ENCODE measurements at places on chromosomes 6 and 20. TPM values are rescaled to one million over a fixed set of nuclear protein-coding genes. Genes with fewer than 3 reads are reported as not detected.

Gene IL17F
- not detected for total RNA-seq

Gene TCFL5
- 5.7 TPM for total RNA-seq

Gene LTA
- 308 TPM for total RNA-seq

Gene WFDC12
- total RNA-seq: not detected

Gene EYS
- not detected for total RNA-seq

Gene SLC35B3
- total RNA-seq: 6.3 TPM

Gene LST1
- total RNA-seq: 14.6 TPM

Gene ZNF322
- 11.3 TPM for total RNA-seq

DNA sequence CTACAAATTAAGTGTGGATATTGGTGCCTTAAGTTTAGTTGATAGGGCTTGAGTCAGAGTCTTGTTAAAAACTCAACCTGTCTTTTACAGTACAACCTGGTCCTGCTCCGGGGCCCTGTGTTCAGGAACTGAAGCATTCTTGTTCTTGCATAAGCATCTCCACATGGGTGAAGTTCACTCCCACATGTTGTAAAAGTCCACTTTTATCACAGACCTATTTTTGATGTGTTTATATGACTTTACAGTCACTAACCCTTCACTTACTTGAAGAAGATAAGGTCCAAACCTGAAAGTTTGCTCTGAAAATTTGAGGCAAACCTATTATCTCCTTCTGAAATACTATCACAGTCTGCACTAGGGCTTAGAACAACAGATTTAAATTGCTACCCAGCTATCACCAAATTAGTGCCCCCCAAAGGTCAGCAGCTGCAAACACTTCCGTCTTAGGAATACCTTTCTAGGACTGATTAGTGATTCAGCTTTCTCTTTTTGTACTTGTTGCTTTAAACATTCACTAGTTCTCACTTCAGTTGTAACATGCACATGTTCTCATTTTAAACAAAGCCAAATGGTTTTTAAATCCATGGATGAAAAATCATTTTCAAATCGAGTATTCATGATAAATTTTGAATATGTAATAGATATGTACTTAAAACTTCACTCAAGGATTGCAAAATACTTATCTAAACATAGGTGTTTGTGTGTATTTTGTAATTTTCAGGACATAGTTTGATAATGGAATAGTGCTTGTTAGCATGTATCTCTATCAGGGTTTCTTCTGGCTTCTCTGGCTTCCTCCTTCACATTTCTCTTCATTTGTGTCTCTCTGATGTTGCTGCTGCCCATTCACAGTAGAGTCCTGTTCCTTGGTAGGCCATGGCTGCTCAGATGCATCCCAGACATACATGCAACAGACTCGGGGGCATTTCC, 469.8 kb upstream of the SOX4 start:
- DNase-seq: no peak

- no peak for DNase-seq
These were observed 19.9 kb downstream of the SRSF6 start for GRCh38 chr20:43477619-43478018.

DNA sequence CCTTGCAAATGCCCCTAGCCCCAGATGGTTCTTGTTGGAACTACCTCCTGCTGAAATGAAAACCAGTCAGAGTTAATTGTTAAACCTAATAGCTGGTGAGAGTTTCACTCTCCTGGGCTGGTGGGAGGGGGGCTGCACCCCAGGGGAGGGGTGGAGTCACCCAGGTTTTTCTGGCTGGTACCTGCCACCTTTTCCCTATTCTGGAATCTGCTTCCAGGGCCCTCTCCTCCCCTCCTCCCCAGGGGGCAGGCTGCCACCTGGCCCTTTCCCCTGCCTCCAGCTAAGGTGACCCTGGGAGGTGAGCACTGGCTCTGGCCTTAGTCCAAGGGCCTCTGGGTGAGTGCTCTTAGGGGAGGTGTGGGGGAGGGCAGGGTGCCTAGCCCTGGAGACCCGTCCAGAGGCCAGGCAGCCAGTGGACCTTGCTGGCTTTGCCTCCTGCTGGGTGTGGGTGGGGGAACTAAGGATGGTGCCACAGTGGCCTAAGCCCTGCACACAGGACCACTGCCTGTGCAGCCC, 48.8 kb upstream of the EPB41L1 start:
- DNase-seq: no peak

DNA sequence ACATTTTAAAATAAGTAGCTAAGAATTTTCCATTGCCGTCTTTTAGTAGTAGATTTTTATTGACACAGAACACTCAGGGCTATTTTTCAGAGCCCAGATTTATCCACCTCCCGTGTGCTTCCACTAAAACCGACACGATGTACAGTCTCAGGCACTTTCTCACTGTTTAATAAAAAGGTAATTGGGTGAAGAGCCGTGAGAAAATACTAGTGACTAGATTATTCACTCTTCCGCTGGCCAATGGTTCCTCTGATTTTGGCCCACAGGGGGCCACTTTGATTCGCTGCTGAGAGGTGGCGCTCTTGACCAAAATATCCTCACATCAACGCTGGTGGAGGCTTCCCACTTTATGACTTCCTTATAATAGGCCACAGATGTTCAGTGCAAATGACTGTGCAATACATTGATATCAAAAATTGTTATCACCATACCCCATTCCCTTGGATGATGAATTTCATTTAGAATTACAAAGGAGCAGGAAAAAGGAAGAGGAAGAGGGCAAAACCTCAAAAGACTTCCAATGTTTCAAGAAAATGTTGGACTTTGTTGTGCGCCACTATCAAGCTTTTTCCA, 12.3 kb upstream of the HDDC2 start:
- DNase-seq: no peak

- no peak for DNase-seq
These were observed 84.1 kb downstream of the ZFAND3 start for GRCh38 chr6:37903351-37904340.

DNA sequence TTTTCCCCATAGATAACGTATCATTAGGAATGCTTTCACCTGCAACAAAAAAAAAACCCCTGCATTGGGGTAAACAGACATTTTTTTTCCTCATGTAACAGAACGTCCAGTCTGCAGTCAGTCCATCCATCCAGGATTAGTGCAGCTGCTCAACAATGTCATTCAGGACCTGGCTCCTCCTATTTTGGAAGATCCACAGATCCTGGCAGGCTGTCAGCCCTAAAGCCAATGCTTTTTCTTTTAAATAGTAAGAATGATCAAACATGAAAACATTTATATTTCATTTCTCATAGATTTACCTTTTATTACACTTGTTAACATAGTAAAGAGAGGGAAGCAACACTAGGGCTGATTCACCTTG, 116.5 kb upstream of the CCDC28A start:
- DNase-seq: no peak

DNA sequence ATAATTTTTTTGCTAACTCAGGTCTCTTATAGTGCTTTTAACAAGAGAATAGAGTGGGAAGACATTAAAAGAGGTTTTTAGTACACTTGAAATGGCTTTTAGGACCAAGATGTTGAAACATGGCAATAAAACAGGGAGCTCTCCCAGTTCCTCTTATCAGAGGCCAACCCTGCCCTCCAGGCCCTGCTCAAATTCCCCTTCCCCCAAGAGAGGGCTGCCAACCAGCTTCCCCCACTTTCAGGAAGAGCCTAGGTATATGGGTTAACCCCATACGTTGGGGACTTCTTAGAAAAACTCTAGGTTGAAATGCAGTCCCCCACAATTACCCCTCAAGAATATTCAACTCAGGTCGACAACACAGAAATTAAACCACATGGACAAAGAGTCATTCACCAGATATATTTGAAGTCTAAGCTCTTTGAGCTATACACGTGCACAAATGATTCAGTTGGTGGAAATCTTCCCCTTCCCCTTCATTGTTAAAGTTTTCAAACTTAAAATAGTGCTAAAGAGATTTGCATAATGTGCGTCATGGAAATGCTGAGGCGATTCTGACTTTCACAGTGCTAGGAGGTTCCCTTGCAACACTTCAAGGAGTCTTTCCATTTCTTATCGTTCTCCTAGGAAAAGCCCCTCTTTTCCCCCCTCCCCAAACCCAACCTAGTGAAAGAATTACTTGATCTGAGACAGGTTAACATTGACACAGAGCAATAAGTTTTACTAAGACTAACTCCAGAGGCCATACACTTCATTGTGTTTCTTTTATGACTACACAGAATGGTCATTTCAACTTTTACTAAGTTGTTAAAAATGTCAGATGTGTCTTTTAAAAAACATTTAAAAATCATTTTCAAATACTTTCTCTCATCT, 49.8 kb upstream of the ENPP5 start:
- DNase-seq: no peak

DNA sequence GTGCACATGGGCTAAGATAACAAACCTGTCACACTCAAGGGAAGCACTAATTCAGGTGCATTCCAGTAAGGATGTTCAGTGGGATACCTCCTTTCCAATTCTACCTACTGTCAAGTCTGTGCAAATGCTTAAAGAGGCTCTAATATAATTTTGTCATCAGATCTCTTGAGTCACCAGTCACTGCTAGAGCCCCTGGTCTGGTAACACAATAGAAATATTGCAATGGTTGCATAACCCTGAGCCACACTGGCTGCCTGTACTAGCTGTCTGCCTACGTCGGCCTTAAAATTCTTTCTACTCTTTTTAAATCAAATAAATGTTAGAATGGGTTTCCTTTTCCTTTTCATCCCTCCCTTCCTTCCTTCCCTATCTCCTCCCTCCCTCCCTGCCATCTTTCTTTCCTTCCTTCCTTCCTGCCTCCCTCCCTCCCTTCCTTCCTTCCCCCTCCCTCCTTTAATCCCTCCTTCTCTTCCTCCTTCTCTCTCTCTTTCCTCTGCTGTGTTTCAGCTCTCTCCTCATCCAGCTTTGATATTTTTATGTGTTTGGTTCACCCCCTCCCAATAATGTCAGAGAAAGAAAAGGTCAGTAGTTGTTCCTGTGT, 28.1 kb upstream of the OLIG3 start:
- DNase-seq: no peak

- no peak for DNase-seq
These were observed 441.6 kb downstream of the HACE1 start for GRCh38 chr6:104418125-104418524.

GRCh38 chr6:30411515-30412207, 66.7 kb downstream of the RPP21 start:
- DNase-seq: peak; percentile 44

DNA sequence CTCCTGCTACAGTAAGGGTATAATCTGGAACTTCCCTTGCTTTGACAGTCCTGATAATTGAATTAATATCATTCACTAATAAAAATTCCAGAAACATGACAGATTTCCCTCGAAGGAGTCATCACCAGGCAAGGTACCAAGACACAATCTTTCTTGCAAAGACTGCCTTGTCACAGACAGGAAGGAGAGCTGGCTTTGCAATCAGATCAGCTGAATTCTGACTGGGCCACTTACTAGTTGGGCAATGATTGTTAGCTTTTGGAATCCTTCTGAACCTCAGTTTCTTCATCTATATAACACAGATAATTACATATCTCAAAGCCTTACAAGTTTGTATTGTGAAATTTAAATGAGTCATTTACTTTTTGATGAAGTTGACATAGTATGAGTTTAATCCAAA, 344.2 kb downstream of the RFPL4B start:
- no peak for DNase-seq

DNA sequence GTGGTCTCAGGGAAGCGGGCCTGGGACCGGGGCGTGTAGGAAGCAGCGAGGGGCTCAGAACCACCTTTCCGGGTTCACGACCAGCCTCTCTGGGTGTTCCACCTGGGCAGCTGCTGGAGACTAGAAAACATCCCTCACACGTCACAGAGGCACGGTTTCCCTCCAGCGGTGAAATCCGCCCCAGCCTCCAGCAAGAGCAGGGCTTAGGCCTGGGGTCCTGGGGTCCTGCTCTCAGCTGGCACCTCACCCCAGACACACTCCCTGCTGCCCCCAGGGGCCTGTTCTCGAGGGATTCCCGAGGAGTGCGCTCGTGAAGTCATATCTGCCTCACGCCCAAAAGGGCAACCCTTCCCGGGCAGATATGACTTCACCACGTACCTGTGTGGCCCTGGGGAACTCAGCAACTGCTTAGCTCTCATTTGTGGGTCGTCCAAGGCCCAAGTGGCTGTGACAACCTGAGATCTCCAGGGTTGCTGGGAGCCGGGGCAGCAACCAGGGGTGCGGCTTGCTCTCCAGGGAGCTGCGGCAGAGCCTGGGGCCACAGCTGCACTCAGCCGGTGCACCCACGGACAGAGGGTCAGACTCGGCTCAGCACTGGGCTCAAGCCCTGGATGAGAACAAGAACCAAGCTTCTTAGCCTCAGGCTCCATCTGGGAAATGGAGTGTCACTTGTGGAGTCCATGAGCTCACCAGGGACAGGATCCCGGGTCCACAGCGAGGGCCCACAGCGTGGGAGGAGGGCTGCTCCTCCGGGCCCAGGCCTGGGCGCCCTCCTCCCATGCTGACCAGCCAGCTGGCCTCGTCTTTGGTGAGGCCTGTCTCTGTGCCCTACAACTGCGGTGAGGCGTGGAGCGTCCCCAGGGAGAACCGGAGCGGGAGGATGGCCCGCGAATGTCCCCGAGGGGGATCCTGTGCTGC, 661 bp downstream of the FNDC11 start:
- DNase-seq: no peak

GRCh38 chr6:434051-434705, 42.6 kb downstream of the IRF4 start:
- no peak for DNase-seq

DNA sequence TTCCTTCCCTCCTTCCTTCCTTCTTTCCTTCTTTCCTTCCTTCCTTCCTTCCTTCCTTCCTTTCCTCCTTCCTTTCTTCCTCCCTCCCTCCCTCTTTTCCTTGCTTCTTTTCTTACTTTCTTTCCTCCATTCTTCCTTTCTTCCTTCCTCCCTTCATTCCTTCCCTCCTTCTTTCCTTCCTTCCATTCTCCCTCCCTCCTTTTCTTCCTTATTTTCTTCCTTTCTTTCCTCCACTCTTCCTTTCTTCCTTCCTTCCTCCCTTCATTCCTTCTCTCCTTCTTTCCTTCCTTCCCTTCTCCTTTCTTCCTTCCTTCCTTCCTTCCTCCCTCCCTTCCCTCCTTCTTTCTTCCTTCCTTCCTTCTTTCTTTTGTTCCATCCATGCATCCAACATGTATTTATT, 35.1 kb upstream of the EDN3 start:
- no peak for DNase-seq

DNA sequence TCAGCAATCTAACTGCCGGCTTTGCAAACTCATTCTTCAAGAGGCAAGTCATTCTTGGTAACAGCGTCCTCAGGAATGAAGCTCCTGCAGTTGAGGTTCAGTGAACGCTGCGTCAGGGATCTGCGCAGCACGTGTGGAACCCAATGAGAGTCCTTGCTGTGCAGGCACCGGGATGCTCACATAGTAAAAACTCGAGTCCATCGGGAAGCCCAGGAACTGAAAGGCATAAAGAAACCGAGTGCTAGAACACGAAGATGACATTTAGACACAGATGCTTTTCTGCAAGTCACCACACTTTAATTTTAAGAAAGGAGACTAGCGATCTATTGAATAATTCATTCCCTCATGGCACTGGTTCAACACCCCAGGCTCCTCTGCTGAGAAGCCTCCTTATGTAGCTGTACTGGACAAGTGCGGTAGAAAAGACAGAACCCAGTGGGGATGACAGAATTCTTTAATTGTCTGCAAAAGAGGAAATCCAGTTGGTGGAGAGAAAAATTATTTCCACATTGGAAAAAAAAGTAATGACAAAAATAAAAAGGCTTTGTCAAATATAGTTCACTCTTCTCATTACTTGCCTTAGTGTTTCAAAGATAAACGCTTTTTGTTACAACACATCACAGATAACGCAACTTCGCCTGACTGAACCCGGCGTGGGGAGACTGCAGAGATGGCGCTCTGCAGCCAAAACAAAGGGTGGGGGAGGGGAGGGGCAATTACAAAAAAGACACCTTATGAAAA, 1.9 kb upstream of the AFDN start:
- DNase-seq: no peak

Measured in activated T-helper 2 cell treated with anti-CD3 and anti-CD28 coated beads, Interferon-gamma antibody, Interleukin-2, Interleukin-4, amounts not matched to agents 10 μg/mL and 5 μg/mL and 100 μg/mL, durations not matched to agents 14 hours and 24 hours and 36 hours (primary cell).